ENCODE measurements at places on chromosomes 7 and 10. TPM values are rescaled to one million over a fixed set of nuclear protein-coding genes. Genes with fewer than 3 reads are reported as not detected.

DNA sequence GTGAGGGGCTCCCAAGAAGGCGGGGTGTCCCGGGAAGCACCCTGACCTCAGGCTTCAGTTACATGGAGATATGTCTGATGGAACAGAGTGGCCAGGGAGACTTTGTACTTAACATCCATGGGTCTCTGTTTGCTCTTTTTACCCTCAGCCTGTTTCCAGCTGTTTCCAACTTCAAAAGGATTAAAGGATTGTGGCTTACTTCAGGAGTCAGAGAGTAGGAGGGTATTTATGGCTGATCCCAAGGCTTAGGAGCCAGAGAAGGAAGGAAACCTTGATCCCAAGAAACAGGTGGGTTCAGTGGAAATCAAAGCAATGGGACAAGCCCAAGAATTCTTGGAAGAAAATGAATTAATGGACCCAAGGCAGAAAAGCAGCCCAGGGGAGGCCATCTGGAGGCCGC lies 37.7 kb upstream of the ZNF438 start:
- no peak overlapping the region for H3K27ac ChIP-seq
- no peak overlapping the region for H3K4me3 ChIP-seq
- no peaks in the 10 kb centered on the region for H3K4me1 ChIP-seq
- H3K27me3 ChIP-seq = peaks cover 12% of the 10 kb centered on the region

DNA sequence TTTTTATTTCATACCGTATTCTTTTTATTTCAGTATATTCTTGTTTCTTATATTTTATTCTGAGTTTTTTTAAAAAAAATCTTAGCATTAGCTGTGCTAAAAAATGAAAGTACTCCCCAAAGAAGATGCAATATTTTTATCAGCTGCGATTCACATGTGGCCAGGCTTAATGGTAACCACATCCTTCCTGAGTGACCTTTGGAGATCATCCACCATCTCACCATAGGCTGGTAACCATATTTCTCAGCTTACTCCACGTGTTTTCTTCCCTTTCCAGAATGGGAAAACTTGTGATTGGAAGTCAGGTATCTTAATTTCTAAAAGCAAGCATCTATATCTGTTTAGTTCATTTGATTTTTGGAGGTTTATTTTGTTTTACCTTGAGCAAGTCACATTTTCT lies 18.8 kb upstream of the LIPM start:
- no peak for DNase-seq
- H3K27ac ChIP-seq = no peak overlapping the region
- H3K36me3 ChIP-seq = no peaks in the 10 kb centered on the region
- peaks cover 4% of the 10 kb centered on the region for H3K27me3 ChIP-seq

DNA sequence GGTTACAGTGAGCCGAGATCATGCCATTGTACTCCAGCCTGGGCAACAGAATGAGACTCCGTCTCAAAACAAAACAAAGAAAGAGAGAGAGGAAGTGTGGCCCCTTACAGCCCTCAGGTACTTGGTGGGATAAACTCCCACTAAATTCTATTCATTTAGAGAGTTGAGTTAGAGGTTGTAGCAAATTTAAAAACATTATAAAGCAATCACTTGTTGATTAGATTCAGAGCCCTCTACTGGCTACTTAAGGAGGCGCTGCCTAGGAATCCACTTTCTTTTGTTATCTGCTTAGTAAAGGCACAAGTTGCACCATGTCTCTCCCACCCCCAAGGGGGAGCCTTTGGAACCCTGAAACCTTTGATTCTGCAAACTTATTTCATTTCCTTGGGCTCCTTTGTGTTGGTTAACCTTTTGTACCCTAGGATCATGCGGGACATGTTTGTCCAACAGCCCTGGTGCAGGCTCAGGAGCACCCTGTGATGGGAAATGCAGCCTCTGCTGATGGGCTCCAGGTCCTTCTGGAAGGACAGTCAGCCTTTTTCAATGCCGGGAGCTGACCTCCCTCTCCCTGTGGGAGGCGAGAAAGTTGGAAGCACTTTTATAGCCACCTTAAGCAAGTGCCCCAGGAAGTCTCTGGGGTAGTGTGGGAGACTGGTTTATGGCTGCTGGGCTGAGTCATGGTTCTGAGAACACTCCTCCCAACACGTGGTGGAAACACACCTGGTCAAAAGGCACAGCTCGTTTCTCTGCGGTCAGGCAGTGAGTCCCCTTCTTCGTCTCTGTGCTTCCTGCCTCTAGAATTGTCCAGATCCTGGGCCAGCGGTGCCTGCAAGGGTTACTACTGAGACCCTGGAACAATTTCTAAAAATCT lies 2.3 kb downstream of the HKDC1 start:
- peak; percentile 60 for DNase-seq
- no peaks in the 10 kb centered on the region for H3K36me3 ChIP-seq
- peak overlapping the region; percentile 70 for H3K27ac ChIP-seq
- H3K4me1 ChIP-seq = peaks cover 32% of the 10 kb centered on the region
- H3K27me3 ChIP-seq = no peaks in the 10 kb centered on the region
- peak overlapping the region; percentile 67 for H3K4me3 ChIP-seq

DNA sequence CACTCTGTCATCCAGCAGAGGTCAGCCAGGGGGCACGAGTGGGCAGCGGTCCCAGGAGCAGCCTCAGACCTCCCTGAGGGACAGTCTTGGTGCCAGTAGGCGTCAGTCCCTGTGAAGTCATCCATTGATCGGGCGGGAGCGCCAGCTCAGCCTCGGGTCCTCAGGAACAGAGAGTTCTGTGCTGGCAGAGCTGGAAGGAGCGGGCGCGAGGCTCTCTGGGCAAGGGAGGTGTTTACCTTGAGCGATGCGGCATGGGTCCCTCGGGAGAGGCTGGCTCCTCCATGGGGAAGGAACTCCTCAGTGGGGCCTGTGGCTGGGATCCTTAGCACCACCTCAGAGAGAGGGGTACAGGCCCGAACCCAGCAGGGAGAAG lies 101.1 kb upstream of the PPIF start:
- H3K4me3 ChIP-seq = no peak overlapping the region
- no peaks in the 10 kb centered on the region for H3K27me3 ChIP-seq
- H3K4me1 ChIP-seq = peaks cover 83% of the 10 kb centered on the region
- no peaks in the 10 kb centered on the region for H3K36me3 ChIP-seq
- no peak overlapping the region for H3K27ac ChIP-seq
- no peak for DNase-seq

DNA sequence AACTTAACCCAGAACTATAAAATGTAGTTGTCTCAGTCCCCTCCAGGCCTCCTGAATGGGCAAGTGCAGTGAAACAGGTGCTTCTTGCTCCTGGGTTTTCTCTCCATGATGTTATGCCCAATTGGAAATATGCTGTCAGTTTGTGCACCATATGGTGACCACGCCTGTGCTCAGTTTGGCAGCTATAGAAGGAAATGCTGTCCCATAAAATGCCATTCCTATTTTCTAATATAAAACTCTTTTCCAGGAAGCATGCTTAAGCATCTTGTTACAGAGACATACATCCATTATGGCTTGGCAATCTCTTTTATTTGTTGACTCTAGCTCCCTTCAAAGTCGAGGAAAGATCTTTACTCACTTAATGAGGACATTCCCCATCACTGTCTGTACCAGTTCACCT lies 45.2 kb downstream of the FGFBP3 start:
- no peak overlapping the region for H3K4me3 ChIP-seq
- no peak overlapping the region for H3K27ac ChIP-seq
- H3K27me3 ChIP-seq = no peaks in the 10 kb centered on the region

GRCh38 chr7:100674411-100675104 lies 1.0 kb downstream of the GNB2 start:
- DNase-seq = no peak
- peak overlapping the region; percentile 94 for H3K27ac ChIP-seq
- peaks cover 26% of the 10 kb centered on the region for H3K36me3 ChIP-seq
- peaks cover 19% of the 10 kb centered on the region for H3K4me1 ChIP-seq
- peak overlapping the region; percentile 51 for H3K4me3 ChIP-seq

DNA sequence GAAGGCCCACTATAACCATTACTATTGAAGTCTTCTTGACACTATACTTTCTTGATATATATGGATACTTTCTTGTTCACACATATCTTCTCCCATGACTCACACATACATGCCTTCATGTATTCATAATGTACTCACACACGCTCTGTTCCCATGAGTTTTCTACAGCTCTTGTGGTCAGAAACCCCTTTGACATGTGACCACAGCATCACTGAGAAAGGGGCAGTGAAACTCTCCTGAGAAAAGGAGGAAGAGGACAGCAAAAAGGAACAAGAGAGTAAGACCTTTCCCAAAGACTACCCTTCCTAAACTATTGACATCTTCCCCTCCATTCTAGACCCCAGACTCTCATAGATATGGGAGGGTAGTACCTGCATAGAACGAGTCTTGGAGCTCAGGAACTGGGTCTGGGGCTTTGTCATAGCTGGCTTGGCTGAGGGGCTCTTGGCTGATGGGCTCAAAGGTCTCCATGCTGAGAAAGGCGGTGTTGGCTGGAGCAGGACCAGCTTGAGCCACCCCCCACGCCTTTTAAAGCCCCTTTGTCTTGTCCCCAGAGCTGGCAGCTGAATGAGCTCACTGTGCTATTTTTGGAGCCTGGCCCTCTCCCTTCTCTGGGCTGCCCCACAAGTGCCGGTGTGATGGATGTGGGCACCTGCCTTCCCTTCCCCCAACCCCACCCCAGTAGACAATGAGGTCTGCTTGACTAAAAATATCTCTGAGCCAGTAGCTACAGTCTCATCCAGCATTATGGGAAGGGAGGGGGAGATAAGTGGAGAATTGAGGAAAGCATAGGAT lies 5.1 kb downstream of the SYNPO2L start:
- H3K4me1 ChIP-seq = peaks cover 10% of the 10 kb centered on the region
- H3K36me3 ChIP-seq = no peaks in the 10 kb centered on the region
- no peak overlapping the region for H3K4me3 ChIP-seq
- no peaks in the 10 kb centered on the region for H3K27me3 ChIP-seq

GRCh38 chr7:76054123-76055120 lies 6.5 kb downstream of the MDH2 start:
- H3K27me3 ChIP-seq = no peaks in the 10 kb centered on the region
- DNase-seq = no peak
- no peak overlapping the region for H3K27ac ChIP-seq
- peaks cover 16% of the 10 kb centered on the region for H3K4me1 ChIP-seq
- peaks cover 59% of the 10 kb centered on the region for H3K36me3 ChIP-seq

GRCh38 chr10:60351191-60351853 lies 38.4 kb downstream of the ANK3 start:
- H3K27ac ChIP-seq = no peak overlapping the region
- no peaks in the 10 kb centered on the region for H3K36me3 ChIP-seq
- no peaks in the 10 kb centered on the region for H3K27me3 ChIP-seq
- H3K4me1 ChIP-seq = no peaks in the 10 kb centered on the region
- no peak overlapping the region for H3K4me3 ChIP-seq

- peaks cover 59% of the 10 kb centered on the region for H3K36me3 ChIP-seq
- no peak overlapping the region for H3K27ac ChIP-seq
- no peaks in the 10 kb centered on the region for H3K4me1 ChIP-seq
- H3K27me3 ChIP-seq = no peaks in the 10 kb centered on the region
- DNase-seq = no peak
Observed at GRCh38 chr10:12228851-12229250, 32.9 kb downstream of the CDC123 start.

The PAPOLB gene
- total RNA-seq = not detected

The SCD gene
- 1.3 TPM for total RNA-seq

The NME8 gene
- total RNA-seq = not detected

The HOXA1 gene
- 1.4 TPM for total RNA-seq

Measured in CD4-positive, CD25-positive, alpha-beta regulatory T cell (primary cell).